ENCODE measurements at places on chromosomes 16 and 17.
A peak's percentile ranks its signal among the peaks of the same experiment; 100 is the strongest.

- DNase-seq: no peak
Measured at GRCh38 chr17:20995164-20995872, 47.5 kb downstream of the USP22 start.

DNA sequence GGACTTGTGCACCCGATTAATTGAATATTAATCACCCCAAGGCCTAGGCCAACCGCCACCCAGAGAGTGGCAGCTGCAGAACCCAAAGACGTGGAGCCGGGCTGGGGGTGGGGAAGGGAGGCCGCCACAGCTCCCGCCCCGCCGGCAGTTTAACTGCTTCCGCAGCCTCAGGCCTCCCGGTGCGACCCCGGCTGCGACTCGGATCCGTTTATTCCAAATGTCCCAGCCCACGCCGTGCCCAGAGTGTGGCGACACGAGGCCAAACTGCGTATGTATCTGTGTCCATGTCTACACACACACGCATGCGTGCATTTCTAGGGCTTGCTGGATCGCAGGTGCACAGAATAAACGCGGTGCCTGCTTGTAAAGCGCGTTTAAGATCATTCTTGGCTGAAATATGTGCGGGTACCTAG, 802 bp upstream of the TOB1 start:
- peak; percentile 37 for DNase-seq

GRCh38 chr16:19283637-19284036, 1.9 kb upstream of the CLEC19A start:
- DNase-seq: no peak

GRCh38 chr16:871562-872345, 71.2 kb upstream of the GNG13 start:
- no peak for DNase-seq

GRCh38 chr17:70295329-70295728, 126.0 kb downstream of the KCNJ2 start:
- no peak for DNase-seq
